ENCODE measurements at places on chromosomes 6 and 20.

GRCh38 chr6:11785774-11786579, 7.4 kb upstream of the ADTRP start:
- no peak for DNase-seq

- peak; percentile 84 for DNase-seq
These were observed 538.4 kb upstream of the NOX3 start for GRCh38 chr6:155994086-155994485.

DNA sequence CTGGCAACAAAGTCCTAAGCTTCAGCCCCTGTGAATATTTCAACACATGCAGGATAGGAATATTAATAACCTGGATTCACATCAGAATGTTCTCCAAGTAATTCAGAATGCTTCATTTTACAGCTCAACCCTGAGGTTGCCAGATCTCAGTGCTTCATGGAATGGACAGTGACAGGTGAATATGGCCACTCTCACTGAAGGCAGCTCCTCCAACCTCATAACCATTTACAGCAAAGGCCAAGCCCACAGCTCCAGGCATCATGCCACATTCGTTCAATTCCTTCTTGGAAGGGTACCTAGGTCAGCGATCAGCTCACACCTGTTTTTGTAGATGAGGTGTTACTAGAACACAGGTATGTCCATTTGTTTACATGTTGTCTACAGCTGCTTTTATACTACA, 17.1 kb downstream of the CLIC5 start:
- no peak for DNase-seq

DNA sequence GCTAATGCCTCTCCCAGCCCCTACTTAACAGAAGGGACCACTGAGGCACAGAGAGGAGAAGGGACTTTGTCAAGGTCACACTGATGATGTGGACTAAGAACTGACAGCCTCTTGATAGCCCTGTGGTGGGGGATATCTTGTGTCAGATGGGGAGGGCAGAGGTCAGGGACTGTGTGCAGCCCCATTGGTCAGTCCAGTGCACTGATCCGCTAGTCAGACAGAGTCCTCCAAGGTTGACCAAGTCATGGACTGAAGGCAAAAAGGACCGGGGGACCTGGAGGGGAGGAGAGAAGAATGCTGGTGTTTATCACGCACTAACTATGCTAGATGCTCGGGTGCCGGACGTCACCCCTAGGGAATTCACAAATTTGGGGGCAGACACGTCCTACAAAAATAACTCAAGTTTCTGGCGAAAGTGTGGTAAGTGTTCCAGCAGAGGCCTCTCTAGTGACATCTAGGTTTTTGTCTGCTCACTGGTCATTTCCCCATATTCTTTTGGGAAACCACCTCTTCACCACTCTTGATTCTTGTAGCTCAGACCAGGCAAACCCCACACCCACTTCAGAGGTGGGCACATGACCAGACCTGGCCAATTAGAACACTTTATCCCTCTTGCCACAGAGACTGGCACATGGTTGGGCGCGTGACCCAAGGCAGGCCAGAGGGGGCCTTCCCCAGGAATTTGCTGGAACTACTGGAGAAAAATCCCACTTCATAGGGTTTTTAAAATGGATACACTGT, 21.0 kb downstream of the TCF15 start:
- DNase-seq = no peak

DNA sequence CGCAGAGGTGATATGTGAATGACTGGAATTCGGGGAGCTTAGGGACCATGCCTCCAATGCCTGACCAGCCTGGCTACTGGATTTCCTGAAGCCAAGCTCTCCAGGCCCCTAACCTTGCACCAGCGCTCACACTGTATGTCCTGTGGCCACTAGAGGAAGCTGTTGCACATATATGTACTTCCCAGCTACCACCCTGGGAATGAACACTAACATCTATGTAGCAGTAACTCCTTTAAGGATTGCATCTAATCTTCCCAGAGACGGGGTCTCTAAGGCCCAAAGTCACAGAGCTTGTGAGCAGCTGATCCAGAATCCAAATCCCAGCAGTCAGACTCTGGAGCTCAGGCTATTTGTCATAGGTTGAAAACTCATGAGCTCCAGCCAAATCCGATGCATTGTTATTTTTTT, 20.4 kb upstream of the BPIFB1 start:
- DNase-seq = peak; percentile 59

- peak; percentile 15 for DNase-seq
These were observed 95.3 kb upstream of the MAN1A1 start for GRCh38 chr6:119444642-119445557.

DNA sequence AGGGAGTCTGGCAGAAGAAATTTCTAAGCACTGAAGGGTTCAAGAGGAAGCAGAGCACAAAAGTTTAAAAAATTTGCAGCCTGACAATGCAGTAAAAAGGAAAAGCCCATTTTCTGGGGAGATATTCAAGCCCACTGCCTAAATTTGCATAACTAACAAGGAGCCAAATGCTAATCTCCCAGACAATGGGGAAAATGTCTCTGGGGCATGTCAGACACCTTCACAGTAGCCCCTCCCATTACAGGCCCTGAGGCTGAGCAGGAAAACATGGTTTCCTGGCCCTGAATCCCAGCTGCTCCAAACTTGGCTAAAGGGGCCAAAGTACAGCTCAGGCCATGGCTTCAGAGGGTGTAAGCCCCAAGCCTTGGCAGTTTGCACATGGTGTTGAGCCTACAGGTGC, 908.5 kb upstream of the MANEA start:
- DNase-seq = no peak

DNA sequence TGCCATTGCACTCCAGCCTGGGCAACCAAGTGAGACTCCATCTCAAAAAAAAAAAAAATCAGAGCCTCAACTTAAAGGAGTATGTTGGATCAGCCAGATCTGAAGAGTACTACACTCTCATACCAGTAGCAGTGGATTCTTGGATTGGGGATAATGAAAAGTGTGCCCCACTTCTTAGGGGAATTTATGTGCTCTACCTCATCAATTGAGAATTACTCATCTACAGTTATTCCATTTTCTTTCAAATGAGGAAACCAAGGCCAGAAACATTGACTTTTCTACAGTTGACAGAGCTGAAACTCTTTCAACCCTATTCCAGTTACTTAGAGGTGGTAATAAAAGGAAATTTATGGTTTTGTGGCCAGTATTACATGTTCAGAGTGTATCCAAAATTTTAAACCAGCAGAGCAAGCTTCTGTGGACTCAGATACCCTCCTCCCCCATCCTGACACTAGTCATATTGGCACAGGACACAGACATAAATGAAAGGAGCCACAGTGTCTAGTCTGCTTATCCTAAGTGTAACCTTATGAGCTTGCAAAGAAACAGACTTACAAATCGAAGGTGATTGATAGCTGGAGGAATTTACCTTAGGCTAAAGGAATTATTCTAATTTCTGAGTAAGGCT, 51.2 kb downstream of the ORC3 start:
- no peak for DNase-seq

DNA sequence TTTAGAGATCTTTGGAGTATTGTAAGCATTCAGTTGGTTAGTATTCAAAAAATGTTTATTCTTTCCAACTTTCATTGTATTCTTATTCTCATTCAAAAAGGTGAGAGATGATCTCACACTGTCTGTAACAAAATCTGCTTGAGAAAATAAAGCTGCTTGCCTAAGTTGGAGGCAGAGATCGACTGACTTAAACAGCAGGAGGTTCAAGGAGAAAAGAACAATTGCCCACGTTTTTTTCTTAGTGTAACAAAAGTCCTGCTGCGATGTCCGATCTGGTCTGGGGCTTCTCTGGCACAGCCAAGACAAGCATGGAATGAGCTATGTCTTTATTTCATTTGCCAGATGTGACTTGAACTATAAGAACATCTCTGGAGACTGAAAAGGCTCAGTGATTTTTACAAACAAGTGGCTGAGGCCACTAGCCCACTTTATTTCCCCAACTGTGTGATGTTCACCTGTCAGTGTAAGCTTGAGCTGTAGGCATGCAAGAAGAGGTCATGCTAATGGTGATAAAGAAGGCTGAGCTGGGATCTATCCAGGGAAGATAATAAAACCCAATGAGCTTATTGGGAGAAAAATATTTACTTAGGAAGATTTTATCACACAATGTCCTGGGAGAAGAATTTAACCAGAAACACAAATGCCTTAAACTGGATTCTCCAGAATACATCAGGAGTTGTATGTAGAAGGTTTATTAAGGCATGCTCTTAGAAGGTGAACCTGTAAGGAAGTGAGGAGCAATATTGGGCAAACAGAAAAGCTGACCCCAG, 580.1 kb upstream of the BTBD3 start:
- DNase-seq = no peak

DNA sequence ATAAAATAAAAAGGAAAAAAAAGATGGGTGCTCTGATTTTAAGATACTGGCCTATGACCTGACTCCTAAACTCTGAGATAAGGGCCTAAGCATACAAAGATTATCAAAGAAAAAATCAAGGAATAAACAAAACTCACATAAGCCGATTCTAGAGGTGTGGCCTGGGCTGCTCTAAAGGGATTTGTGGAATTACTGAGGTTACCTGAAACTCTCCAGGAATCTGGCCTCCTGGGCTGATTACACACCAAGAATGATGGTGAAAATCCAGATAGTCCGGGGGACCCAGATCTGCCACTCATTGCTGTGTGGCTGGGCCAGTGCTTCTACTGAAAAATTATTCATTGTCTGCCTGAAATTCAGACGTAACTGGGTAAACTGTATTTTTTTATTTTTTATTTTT, 122.7 kb upstream of the RNF24 start:
- DNase-seq = peak; percentile 61

GRCh38 chr6:79984261-79984660, 20.2 kb upstream of the TTK start:
- DNase-seq = peak; percentile 93

GRCh38 chr20:31587545-31588389, 17.3 kb upstream of the ID1 start:
- no peak for DNase-seq

DNA sequence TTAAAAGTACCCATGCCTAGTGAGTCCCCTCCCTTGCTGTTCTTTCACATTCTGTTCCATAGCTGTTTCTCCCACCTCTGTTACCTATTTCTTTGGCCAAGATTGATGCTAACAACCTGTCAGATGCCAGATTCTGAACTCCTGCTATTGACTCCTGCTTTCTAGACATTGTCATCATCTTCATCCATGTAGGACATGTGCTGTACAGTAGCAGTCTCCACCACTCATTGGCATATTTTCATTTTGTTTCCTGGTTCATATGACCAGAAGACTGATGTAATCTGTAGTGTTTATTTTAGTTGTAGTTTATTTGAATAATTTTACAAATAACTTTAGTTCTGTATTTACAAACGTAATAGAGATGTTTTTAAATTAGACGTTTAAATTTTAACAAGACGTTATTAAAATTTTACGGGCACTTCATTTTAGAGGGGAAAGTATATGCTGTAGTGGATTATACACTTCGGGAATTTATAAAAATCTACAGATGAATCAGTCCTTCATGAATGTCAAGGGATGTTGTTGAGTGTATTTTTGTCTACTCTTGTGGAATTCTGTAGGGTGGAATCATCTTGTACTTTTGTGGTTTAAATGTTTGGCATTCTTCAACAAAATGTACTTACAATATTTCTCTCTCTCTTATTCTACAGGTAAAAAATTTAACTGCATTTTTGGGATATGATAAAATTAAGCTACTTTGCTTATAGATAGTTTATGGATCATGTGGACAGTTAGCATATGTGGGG, 34.1 kb downstream of the TRMT11 start:
- no peak for DNase-seq

DNA sequence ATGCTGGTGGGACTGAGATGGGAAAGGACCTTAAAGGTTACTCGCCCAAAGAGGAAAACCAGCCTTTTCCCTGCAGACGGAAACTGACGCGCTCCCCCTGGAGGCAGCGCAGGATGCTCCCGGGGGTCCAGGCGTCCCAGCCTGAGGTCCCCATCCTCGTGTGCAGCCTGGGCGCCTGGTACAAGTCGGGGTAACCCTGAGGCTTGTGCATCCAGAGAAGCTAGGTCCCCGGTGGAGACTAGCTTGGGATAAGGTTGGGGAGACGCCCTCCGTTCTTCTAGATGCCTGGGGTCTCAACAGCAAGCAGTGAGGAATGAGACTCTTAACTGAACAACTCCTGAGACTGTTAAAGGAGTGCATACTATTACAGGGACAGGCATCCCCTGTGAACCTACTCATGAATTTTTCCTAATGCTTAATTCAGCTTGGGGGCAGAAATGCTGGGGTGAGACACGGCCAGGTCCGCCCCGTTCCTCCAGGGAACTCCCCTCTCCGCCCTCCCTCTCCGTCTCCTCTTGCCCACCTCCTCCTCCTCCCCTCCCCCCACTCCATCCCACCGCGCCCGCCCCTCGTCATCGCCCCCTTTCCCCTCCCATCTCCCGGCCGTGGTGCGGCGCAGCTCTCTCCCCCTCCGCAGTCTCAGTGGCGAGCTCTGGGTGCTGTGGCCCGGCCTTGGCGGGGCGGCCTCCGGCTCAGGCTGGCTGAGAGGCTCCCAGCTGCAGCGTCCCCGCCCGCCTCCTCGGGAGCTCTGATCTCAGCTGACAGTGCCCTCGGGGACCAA, at the start of gene PRSS35:
Gene PRSS35 (plus strand): TSS at position 634 of the 781 bp plus-strand sequence. CDS start 10,908 bp downstream, outside the sequence.
- peak; percentile 51 for DNase-seq

GRCh38 chr6:5761370-5761769, 245.4 kb downstream of the NRN1 start:
- DNase-seq = no peak

DNA sequence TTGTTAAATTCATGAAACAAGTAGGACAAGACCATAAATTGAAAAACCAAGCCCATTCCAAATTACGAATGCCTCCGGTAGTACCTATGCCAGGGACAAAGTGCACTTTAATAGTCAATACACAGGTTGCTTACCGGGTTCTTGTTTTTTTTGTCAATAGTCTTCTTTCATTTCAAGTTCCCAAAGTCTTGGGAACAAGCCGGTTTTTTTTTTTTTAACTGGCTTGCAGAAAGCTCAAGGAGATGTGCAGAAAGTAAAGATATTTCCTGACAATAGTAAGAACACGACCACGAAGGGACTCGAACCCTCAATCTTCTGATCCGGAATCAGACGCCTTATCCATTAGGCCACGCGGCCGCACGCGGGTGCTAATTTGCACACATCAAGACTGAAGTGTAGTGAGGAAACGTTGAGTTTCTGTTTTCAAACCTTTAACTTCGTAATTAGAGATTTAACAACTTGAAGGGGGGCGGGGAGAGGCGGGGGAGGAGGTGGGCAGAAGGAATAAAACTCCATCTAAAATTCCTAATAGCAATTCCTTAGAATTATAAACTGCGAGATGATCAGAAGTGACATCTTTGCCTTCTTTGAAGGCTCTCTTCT, 181.0 kb downstream of the TRIM27 start:
- DNase-seq = peak; percentile 33

DNA sequence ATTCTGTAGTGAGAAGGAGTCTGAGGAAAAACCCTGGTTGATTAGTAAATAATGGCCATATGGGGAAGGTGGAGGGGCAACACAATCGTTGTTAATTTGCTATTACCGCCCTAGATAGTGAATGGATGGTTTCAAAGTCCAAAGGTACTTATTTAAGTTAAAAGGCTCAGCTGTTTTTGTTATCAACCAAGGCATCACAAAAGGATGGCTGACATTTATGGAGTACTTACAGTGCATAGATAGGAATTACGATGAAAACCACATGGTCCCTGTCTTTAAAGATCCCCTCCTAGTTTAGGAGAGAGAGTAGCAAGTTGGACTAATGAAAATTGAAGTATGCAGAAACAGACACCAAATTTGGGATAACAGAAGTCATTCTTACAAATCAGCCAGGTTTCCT, 319.6 kb downstream of the CDKAL1 start:
- DNase-seq = no peak

- DNase-seq = no peak
These were observed 448.1 kb downstream of the CBLN4 start for GRCh38 chr20:55557191-55557590.

Data from renal cortical epithelial cell (primary cell).